ENCODE measurements at places on chromosomes 2 and 18.

GRCh38 chr2:218893349-218894150 is 12.9 kb downstream of the WNT10A start:
- no peak for DNase-seq

DNA sequence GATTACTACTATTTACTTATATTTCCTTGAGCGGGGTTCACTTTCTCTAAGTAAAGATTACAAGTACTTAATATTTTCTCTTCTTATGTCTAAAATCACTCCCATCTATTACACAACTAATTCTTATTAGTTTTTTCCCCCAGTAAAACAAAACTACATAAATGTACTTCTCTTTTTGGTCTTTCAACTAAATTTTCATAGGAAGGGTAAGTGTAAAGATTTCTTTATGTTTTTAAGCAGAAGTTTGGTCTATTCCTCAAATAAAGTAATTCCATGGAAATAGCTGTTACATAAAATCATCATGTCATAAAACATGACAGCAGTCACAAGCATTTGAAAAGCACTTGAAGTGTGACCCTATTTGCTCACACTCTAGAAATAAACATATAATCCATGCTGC is 249.0 kb downstream of the ZEB2 start:
- DNase-seq: no peak

DNA sequence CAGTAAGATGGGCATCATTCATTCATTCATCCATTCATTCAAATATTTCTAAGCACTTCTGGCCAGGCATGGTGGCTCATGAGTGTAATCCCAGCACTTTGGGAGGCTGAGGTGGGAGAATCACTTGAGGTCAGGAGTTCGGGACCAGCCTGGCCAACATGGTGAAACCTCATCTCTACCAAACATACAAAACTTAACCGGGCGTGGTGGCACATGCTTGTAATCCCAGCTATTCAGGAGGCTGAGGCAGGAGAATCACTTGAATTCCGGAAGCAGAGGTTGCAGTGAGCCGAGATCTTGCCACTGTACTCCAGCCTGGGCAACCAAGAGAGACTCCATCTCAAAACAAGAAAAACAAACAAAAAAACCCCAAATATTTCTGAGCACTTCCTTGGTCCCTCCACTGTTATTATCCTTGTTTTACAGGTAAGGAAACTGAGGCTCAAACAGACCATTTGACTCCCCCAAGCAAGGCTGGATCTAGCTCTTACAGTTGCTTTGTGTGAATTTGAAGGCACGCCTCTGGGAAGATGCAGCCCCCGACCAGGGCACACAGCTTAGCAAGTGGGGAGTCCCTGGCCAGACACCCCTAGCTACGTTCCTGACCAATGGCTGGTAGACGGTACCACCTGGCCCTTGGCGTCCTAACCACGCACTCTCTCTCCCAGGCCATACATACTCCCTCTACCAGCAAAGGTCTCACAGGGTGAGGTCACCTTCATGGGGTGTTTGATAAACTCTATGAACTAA is 50.6 kb upstream of the ODC1 start:
- no peak for DNase-seq

DNA sequence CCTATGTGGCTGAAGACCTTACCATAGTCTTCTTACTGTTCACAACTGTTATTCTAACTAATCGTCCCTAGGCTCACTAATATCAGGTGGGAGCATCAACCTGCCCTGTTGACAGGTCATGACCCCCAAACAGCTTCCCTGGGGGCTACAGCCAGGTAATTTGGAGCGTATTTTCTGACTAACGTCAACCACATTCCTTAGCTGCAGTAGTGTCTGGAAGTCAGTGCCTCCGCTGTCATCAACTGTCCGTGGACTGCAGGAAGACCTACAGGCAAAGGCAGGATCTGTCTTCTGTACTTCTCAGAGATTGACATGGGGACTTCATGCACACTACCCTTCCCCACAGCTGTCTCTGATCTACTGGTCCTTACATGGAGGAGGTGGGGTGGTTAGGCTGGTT is 456.9 kb downstream of the BCL11A start:
- no peak for DNase-seq

GRCh38 chr18:39366656-39367055 is 1801.1 kb upstream of the CELF4 start:
- no peak for DNase-seq

DNA sequence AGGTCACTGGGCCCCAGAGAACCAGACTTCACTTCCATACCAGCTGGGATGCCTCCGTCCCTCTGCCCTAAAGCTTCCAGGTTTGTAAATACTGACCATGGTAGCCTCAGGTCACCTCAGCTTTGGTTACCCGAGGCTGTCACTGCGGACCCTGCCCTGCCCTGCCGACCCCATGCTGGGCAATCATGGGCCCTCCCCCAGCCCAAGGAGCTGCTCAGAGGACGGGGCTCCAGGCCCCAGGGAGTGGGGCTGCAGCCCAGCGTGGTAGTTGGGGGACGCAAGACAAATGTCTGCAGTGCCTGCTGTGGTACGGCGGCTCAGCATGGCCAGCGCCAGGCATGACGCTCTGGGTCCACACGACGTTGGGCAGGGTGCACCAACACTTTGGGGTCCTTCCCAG is 25.3 kb downstream of the RAMP1 start:
- no peak for DNase-seq

DNA sequence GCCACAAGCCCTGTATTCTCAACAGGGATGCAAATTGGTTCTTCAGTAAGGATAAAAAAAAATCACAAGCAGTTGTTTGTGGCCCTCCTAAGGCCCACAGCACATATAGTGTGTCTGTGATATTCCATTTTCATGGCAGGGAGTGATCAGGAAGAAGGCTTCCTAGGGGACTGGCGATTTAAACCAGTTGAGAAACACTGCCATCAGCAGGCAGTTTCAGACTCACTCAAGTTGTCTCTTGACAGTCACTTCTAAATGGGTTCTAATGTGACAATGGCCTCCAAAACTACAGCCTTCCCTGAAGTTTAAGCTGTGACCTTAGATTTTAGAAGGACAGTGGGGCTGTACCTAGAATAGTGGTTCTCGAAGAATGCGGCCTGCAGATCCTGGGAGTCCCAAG is 6.0 kb downstream of the CIAO1 start:
- DNase-seq: no peak

- DNase-seq: no peak
These were observed 291.5 kb downstream of the SOX11 start for GRCh38 chr2:5983511-5984272.

DNA sequence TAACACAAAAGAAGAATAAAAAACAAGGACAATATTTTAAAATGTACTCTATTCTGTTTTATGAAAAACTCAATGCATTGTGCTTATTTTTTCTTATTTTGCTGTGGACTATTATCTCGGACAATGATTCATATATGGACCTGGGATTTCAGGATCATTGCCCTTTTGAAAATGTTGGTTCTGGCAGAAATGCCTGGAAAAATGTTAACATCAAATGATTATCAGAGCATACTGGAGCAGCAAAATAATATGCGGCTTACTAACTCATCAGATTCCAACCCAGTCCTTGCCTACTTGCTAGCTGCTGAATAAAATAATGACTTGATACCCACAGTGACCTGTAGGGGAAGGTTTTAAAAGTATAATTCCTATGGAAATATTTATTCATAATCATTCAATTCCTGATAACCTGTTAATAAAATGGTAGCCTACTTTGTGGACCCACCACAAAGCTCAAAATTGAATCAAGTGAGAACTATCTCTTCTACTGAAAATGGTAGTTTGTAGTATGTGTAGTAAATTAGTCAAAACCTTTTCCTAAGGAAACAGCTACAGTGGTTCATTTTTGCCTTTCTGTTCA is 117.4 kb downstream of the NEB start:
- no peak for DNase-seq

GRCh38 chr18:1914489-1914888 is 656.8 kb downstream of the METTL4 start:
- DNase-seq: no peak

- no peak for DNase-seq
These were observed 15.0 kb upstream of the TEX51 start for GRCh38 chr2:126883666-126884040.

GRCh38 chr2:188065386-188065785 is 226.3 kb upstream of the GULP1 start:
- DNase-seq: no peak

DNA sequence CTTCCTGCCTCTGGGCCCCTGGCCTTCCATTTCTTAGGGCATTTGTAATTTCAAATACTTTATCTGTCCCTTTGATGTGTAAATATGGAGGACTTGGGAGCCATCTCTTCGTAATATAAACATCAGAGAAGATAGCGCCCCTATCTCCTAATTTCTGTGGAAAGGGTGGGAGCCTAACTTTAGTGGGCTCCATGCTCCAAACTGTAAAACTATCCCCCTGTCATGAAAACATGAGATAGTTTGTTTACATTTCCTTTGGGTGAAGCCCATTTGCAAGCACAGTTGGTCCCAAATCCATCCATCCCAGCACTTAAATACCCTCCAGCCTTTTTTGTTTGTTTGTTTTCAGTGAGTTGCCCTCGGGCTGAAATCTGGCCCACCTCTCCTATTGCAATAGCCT is 782.6 kb upstream of the FSHR start:
- DNase-seq: no peak
